ENCODE measurements at places on chromosomes 13 and 19.

- DNase-seq, result no peak
Measured at GRCh38 chr13:45784755-45785675, 66.5 kb downstream of the SIAH3 start.

DNA sequence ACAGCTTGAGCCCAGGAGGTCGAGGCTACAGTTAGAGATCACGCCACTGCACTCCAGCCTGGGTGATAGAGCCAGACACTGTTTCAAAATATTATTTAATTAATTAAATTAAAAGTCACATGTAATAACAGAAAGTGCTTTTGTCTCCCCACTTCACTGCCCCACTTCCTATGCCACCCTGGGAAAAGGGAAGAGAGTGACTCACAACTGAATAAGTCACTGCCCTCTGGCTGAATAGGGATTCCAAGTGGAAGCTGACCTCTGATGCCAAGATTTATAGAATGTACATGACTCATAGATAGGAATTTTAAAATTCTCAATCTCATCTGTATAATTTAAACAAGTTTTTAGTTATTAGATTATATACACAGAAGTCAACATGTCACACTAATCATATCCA lies 22.2 kb upstream of the ERVV-1 start:
- DNase-seq, result no peak

- DNase-seq, result no peak
Measured at GRCh38 chr13:112959206-112959605, 9.8 kb upstream of the MCF2L start.

- DNase-seq, result no peak
Measured at GRCh38 chr13:51644654-51645053, 60.4 kb downstream of the WDFY2 start.

DNA sequence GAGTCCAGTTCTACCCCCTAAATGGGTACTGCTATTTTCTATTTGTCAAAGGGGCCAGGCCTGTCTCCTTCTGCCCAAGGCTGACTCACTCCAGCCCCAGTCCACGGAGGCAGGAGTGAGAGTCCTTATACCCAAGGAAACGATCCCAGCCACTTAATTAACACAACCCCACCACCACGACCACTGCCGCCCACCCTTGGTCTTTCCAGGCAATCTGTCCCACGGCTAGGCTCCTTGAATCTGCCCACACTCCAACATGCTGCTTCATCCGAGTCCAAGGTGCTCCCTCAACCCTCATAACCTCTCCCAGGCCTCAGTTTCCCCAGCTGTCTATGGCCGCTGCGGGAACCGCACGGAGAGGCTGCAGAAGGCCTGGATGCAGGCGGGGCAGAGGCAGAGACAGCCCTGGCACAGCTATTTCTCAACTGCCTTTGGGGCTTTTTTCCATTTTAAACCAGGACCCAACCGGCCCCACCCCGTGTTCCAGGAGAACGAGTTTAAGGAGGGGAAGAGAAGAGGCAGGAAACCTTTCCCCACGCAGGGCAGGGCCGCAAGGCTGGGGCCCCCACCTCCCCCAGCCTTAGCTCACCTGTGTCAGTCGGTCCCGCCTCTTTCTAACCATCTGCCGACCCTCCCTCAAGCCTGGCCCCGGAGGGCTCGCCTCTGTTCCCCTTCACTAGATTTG lies 746 bp downstream of the RAB3D start:
- no peak for DNase-seq

DNA sequence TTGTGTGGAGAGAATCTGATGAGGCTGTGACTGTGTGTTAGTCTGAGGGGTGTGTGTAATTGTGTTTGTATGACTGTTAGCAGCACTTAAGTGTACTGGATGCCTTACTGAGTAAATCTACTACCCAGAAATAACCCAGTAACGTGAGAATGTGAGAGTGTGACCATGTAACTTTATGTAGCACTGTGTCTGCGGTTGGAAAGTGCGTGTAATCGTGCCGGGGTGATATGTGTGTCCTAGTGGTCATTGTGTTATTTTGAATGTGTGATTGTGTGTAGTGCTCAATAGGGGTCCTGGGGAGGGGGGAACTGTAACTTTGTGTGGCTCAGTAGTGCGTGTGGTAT lies 550 bp downstream of the ZNF383 start:
- DNase-seq, result no peak
